A673 (cell line): ENCODE measurements at places on chromosomes 16 and 17.
A peak's percentile ranks its signal among the peaks of the same experiment; 100 is the strongest.

GRCh38 chr17:13243585-13243984, 225.8 kb upstream of the ELAC2 start:
- DNase-seq, result no peak

DNA sequence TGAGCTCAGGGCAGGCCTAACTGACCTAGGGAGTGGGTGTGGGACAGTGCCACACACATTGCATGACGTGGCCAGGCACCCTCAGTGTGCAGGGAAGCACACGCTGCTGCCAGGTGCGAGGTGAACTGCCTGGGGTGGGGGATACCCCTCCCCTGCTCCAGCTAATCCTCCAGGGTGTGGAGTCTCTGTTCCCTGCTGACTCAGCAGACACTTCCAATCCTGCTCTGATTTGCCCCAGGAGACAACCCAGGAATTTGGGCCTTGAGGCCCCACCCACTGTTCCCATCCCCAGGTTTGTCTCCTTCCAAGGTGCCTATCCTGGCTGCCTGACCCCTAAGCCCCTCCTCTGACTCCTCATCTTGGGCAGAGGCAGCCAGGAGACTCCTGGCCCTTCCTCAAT, 10.7 kb downstream of the DLX3 start:
- DNase-seq, result no peak

DNA sequence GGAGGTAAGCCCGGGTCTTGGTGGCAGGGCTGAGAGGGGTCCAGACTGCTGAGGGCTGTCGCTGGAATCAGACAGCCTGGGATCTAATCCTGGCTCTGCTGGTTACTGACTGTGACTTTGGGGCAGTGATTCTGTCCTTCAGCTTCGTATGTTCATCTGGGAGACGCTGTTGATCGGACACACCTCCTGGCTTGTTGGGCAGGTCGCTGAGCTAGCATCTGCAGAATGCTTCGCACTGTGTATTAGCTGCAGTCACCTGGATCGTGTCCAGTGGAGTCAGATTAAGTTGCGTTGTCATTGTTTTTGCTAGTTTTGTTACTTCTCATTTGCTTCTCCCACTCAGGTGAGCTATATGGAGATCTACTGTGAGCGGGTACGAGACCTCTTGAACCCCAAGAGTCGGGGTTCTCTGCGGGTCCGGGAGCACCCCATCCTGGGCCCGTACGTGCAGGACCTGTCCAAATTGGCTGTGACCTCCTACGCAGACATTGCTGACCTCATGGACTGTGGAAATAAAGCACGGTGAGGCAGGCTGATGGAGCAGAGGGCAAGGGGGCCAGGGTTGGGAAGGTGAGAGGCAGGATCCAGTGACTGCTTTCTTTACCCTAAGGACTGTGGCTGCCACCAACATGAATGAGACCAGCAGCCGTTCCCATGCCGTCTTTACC, 4.5 kb downstream of the KIF1C start:
- no peak for DNase-seq

DNA sequence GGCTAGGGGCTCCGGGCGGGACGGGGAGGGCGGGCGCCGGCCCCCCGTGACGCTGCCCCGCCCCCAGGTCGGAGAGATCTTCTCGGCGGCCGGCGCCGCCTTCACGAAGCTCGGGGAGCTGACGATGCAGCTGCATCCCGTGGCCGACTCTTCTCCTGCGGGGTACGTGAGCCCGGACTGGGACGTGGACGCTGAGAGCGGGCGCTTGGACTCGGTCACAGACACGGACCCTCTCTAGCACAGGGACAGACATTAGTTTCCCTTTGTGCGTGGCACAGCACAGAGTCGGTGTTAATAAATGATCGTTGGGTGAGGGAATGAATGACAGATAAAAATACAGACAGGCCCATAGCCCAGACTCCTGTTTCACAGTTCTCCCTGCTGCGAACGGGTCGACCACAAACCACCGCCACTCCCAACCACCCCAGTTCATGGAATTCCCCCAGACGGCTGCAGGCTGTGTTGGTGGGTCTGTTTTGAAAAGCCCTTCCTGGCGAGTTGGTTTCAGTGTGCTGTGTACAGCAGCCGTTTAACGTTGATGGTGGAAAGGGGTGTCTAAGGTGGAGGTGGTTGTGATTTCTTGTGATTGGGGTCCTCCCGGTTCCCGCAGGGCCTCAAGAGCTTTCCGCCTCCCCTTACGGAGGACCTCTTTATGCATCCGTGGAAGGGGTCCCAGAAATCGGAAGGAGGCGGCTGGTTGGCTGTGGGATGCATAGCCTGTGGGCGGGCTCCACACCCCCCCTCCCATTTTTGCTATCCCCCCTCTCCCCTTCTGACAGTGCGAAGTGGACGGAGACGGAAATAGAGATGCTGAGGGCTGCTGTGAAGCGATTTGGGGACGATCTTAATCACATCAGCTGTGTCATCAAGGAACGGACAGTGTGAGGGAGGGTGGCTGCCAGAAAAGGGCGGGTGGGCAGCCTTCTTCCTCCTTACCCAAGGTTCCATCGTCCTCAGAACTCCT, 2.9 kb downstream of the RNASEK start:
- peak; percentile 47 for DNase-seq

DNA sequence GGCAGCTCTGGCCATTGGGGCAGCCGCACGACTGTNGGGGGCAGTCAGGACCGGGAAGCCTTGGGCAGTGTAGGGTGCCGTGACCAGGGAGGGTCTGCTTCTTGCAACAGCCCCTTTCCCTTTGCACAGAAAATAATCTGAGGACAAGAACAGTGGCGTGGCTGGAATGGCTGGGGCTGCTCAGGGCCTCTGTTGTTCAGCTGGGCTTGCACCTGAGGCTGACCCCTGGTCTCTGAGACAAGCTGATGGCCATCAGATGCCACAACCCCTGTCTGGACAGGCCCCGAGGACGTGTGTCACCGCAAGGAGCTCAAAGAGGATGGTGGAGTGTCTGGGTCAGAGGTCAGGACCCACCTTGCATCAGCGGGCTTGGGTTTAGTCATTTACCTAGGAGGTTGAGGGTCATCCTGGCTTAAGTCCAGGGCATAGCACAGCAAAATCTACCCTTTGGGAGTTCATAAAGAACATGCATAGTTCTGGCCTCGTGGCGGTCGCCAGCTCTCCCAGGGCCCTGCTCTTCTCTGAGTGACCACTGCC, 46.9 kb downstream of the METRNL start:
- no peak for DNase-seq

- DNase-seq, result no peak
These were observed 23.6 kb upstream of the ATF7IP2 start for GRCh38 chr16:10362077-10362863.

DNA sequence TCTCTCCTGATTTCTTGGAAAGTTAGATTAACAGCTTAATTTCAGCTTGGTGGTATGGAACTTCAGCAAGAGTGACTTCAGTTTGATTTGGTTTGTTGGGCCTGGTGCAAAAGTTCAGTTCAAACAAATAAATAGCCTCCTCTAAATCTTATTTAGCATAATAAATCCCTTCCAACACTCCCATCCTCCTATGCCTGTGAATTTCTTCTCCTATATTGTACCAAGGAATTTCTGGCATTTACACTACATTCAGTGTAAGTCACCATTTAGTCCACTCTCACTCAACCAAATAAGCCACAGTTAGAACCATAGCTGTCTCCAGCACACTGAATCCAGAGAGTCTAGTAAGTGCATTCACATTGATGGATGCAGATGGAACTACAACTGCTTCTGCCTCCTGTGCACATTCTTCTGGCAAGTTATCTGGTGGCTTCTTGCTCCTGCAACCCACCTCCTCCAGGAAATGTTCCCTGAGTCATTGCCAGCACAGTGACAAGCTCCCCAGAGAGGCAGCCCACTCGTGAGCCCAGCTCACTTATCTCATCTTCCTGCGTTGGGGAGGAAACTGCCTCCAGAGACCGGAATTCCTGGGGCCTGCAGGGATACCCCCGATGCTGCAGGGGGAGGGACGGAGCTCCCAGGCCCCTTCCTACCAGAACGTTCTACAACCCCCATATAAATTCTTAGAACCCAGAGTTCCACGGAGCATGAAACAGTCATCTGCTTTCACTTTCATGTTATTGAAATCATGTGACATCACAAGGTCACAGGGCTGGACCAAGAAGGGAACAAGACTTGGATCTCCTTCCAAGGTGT, 318.3 kb downstream of the PHKB start:
- peak; percentile 47 for DNase-seq

DNA sequence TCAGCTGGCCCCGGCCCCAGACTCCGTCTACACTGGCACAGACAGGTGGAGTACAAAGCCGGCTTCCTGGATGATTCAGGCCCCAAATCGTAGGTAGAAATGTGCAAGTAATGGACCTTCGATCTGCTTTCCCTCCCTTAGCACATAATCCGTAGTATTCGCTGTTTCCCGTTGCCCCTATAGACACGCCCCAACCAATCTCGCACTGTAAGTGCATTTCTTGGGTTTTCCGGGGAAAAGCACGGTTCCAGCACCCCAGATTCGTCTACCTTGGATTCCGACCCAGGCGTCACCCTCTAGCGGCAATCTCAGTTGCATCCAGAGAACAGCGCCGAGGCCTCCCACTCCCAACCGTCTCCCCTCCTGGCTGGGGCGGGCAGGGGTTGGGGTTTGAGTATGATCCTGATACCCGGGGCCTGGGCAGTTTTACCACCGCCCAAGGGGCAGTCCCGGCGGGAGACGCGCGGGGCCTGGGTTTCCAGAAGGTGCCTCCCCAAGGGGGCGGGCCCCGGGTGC, 12.1 kb upstream of the FOXF1 start:
- no peak for DNase-seq

DNA sequence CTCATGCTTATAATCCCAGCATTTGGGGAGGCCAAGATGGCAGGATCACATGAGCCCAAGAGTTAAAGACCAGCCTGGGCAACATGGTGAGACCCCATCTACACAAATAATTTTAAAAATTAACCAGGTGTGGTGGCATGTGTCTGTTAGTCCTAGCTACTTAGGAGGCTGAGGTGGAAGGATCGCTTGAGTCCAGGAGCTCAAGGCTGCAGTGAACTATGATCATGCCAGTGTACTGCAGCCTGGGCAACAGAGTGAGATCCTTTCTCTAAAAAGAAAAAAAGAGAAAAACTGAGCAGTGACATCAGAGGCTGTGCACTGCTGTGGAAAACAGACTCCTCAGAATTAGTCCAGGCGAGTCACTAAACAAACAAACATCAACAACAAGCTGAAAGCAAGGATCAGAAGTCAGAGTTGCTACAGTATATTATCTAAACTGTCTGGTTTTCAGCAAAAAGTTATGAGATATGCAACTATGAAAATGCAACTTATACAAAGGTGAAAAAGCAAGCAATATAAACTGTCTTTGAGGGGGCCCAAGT, 39.3 kb downstream of the CBFB start:
- no peak for DNase-seq

GRCh38 chr16:20507280-20507679, 56.0 kb downstream of the ACSM2A start:
- no peak for DNase-seq

DNA sequence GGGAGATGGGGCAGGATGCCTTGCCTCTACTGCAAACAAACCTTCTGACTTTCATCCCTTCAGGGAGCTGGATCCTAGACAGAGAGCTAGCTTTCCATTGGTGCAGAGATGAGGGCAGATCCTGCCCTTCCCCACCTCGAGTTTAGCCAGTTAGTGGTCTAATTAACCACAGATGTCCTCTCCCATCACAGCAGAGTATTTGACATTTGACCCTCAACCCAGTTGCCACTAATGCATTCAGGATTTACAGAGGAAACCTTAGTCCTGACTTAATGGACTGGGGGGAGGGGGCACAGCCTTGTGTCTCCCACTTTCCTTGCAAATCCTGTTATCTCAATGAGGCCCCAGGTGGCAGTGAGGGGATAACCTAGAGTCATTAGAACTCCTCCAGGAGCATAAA, 10.2 kb downstream of the PIP4K2B start:
- no peak for DNase-seq

DNA sequence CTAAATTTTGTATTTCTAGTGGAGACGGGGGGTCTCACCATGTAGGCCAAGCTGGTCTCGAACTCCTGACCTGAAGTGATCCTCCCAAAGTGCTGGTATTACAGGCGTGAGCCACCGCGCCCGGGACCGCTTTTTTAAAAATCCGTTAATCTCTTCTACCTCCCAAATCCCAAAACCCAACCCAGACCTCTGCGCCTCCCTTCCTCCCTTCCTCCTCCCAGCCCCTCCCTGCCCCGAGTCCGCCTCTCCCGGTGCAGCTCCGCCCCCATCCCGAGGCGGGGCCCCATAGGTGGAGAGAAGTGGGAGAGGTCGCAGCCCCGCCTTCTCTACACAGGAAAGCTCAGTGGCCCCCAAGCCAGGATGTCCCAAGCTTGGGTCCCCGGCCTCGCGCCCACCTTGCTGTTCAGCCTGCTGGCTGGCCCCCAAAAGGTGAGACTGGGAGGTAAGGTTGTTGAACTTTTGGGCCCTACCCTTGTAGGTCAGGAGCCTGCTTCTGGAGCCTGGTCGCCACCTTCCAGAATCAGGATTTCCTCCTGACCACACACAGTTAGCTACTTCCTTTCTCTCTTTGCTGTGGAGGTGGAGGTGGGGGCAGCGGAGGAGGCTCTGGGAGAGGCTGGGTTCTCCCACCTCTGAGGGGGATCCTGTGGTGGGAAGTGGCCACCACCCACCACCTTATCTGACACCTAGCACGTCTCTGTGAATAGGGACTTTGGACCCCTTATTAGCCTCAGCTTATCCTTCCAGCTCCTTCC, at the start of gene TMEM92:
TMEM92 (plus strand) TSS at position 325 of the 755 bp plus-strand sequence; CDS start at position 361, 36 bp downstream.
- peak; percentile 65 for DNase-seq

- DNase-seq, result no peak
These were observed 390.8 kb upstream of the MON1B start for GRCh38 chr16:76800196-76800595.

GRCh38 chr17:80586846-80587228, 42.2 kb downstream of the RPTOR start:
- DNase-seq, result no peak

DNA sequence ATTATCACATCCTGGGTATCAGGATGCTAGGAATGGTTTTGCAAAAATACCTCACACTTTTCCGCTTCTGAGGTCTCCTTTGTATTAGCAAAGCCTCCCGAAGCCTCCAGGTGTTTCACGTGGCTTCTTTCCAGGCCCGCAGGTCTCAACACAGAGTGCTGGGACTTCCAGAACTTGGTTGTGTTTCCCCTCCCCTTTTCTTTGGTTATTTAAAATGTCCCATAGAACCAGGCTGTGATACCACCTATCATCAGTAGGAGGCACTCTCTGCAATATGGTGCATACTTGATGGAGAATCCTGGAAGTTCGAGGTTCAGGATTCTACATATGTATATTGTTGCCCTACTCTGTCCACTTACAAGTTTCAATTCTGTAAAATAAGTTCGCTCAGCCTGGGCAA, 28.8 kb downstream of the ATP2C2 start:
- DNase-seq, result no peak

GRCh38 chr17:45675012-45675411, 109.1 kb upstream of the CRHR1 start:
- DNase-seq, result no peak

- DNase-seq, result peak; percentile 49
These were observed 118.5 kb downstream of the C16orf78 start for GRCh38 chr16:49491771-49492761.

GRCh38 chr17:1710807-1711553, 803 bp upstream of the TLCD2 start:
- DNase-seq, result no peak

GRCh38 chr17:73863761-73864535, 219.7 kb upstream of the SDK2 start:
- no peak for DNase-seq
